Activated T-cell treated with anti-CD3 and anti-CD28 coated beads, Interleukin-2, amount 50 U/mL, for 48 hours (primary cell): ENCODE measurements at places on chromosomes 2 and 18.

DNA sequence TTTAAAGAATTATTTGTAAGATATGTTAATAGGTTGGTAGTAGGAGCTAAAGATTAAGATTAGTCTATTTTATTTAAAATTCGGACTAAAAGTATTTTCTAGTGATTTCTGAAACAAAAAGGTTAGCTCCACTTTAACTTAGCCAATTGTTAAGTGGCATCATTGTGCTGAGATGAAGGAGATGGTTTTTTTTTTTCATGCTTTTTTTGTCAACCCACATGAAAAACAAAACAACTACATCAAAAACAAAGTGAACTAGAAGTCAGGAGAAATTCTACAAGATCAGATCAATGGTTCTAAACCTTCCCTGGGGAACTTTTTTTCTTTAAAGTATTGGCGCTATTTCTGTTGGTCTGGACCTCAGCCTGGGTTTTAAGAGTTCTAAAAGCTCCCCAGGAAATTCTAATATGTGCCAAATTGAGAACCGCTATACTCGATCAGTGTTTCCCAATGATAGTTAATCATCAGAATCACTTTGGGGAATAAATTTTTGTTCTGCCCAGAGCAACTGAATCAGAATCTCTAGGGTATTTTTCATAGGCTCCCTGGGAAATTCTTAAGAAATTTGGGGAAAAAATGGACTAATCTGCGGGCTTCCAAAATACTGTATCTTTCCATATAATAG lies 2.3 kb downstream of the ZC3H6 start:
- DNase-seq = no peak

- DNase-seq = no peak
Observed at GRCh38 chr2:186714611-186715010, 20.8 kb downstream of the FAM171B start.

DNA sequence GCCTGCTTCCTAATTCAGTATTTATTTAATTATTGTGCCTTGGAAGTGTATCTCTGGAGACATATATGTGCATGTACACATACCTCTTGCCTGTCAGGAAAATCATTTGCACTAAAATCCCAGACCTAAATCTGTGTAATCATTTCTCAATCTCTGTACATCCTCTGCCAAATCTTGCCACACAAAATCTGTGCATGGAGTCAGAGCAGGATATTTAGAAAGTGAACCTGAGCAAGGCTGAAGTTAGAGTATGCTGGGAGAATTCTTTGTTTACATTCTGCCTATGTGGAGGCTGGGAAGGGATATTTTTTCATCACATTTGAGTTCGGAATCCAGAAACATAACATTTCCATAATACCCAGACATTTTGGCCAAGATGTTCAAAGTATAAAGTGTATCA lies 9.3 kb downstream of the XRCC5 start:
- no peak for DNase-seq

- no peak for DNase-seq
Observed at GRCh38 chr2:56811401-56811800, 627.6 kb downstream of the CCDC85A start.

DNA sequence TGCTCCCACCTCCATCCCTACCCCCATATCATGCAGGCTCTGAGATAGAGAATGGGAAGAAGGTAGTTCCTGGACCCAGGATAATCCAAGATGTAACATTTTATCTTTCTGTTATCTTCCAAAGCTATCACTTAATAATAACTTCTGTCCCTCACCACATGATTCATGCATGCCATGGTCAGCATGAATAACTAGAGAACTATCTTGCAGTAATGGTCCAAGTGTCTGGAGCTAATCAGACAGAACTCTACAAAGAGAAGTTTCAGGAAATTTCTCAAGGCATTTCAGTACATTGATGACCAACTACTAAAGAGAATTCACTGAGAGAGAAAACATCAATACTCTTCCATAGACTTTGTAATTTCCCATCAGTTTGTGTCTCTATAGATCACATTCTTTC lies 1469.7 kb upstream of the PIK3C3 start:
- no peak for DNase-seq

DNA sequence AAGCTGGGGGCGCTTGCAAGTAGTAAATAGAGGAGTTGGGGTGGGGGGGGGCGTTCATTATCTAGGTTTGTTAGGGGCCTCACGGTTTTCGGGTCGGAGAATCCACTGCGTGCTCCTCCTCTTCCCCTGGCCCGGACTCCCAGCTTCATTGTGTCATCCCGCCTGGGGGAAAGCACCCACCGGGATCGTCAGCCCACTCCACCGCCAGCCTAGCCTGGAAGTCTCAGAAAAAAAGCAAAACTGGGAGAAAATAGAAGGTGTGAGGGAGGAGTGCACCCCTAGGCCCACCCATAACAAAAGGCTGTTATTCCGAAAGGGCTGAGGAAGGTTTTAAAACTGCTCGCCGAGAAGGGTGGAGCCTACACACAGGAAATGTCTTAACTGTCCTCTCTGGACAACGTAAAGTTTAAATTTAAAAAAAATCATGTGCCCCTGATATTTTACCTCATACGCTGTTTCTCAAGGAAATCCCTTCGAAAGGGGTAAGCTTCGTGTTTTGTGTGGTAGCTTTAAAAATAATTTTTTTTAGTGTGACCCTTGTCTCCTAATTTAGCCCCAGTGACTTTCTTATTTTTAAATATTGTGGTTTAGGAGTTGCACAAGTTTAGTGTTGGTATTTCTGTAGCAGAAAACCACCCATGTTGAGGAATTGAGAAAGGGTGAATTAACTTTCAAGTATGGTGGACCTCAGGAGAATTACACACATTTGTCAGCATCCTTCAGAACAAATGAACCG lies 104.2 kb downstream of the SPTBN1 start:
- DNase-seq = peak; percentile 69

GRCh38 chr2:173410579-173410978 lies 55.9 kb downstream of the CDCA7 start:
- DNase-seq = no peak

GRCh38 chr18:45137087-45137419 lies 456.4 kb downstream of the SETBP1 start:
- DNase-seq = no peak

- DNase-seq = no peak
Observed at GRCh38 chr2:239142806-239143205, 258.0 kb downstream of the HDAC4 start.

- no peak for DNase-seq
Observed at GRCh38 chr2:127514485-127514884, 11.8 kb downstream of the IWS1 start.

DNA sequence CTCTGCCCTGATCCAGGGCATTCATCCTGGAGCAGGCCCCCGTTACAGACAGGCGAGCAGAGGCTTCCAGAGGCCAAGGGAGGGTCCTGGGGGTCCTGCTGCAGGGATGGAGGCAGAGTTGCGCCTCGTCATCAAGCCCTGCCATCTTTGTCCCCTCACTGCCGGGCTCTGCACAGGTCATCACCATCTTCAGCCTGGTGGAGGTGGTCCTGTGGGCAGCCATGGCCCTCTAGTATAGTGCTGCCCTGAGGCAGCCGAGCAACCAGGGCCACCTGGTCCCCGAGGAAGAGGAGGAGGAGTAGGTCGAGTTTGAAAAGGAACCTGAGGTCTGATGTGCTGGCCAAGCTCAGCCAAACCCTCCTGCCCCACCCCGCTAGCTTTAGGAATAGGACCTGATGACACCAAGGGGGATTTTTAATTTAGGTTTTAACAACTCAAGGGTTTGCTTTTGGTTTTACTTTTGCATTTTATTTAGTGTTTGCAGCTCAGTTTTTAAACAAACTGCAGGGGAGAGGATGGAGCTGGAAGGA lies 8.8 kb upstream of the ALPI start:
- DNase-seq = no peak

GRCh38 chr18:12750076-12750714 lies 47.4 kb downstream of the PSMG2 start:
- DNase-seq = peak; percentile 30

DNA sequence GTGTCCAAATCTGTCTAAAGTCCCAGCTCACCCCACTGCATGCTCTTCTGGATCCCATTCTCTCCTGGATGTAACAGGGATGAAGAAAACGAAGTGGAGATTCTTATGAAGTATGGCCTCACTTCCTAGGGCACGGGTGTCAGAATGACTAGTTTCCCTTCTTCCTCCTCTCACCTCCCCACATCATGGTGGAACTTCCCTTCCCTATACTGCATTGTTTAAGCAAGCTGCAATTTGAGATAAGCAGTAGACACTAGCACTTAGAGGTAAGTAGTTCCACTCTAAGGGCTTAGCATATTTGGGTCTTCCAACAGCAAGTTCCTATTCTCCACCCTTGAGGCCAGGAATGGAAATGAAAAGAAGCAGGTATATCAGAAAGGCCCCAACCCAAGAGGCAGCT lies 29.7 kb downstream of the SLC4A5 start:
- no peak for DNase-seq

- DNase-seq = no peak
Observed at GRCh38 chr2:124426625-124427024, 401.5 kb downstream of the CNTNAP5 start.

- DNase-seq = no peak
Observed at GRCh38 chr2:167388901-167389300, 500.6 kb downstream of the XIRP2 start.

DNA sequence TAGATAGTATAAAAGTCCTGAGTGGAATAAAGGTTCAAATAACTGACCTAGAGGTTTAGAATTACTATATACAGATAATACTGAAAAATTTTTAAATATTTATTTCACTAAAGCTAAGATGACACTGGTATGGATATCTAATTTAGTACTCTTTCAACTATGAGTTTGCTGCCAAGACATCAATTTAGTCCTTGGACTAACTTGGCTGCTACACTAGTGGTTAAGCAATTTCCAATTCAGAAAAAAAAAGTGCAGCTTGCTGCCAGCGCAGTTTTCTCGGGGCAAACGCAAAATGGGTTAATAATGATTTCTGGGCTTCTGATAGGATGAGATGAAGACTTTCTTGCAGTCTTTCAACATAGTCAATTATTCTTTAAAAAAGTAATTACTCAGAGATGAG lies 10.8 kb downstream of the BUB1 start:
- DNase-seq = no peak

- no peak for DNase-seq
Observed at GRCh38 chr2:19416083-19416482, 57.7 kb upstream of the OSR1 start.

DNA sequence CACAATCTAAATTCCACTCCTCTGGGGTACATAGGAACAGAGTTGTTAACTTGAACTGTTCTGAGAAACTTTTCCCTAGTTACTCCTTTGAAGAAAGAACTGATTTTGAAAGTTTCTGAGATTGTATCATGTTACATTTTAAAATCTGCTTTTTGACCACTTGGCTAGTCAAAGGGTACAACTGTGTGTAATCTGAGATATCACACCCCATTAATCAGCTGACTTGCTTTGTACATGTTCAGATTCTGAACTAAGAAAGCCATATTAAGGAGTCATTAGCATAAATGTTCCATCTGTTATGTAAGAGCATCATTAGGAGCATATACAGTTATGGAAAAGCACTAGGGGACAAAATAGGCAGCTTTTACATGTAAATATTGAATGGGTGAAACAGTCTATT lies 3.8 kb upstream of the WDR35 start:
- DNase-seq = no peak

DNA sequence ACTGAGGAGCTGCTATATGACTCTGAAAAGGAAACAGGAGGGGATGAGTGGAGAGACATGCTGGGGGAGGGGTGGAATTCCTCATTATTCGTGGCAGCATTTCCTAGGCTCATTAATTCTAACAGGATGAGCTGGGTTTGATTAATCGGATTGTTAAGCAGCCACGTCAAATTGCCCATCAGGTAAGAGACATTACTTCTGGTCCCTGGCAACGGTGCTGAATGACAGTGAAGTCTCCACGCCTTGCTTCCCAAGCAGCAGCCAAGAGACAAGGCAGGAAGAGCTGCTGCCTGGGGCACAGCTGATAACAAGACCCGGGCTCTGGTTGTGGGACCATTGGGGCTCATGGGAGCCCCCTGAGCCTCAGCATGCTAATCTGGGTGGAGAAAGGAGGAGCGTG lies 86.6 kb downstream of the MARCHF4 start:
- no peak for DNase-seq

DNA sequence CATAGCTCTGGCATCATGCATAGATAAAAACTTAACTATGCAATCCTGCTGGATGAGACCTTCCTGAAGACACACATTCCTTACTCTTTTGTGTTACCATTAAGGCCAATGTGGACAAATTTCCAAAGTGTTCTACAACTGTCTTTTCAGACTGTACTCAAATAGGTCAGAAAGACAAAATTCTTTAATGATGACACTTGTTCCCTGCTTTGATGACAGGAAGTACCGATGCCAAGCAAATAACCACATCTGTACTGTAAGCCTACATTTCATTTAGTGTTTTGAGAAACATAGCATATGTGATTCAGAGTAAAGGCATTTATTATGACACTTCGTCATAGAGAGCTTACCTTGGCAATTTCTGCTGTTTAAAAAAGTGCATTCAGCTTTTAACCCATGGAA lies 55.0 kb downstream of the PMAIP1 start:
- DNase-seq = no peak

GRCh38 chr2:222950638-222951285 lies 89.9 kb downstream of the ACSL3 start:
- no peak for DNase-seq

GRCh38 chr2:222698276-222698675 lies 26.8 kb downstream of the MOGAT1 start:
- no peak for DNase-seq

DNA sequence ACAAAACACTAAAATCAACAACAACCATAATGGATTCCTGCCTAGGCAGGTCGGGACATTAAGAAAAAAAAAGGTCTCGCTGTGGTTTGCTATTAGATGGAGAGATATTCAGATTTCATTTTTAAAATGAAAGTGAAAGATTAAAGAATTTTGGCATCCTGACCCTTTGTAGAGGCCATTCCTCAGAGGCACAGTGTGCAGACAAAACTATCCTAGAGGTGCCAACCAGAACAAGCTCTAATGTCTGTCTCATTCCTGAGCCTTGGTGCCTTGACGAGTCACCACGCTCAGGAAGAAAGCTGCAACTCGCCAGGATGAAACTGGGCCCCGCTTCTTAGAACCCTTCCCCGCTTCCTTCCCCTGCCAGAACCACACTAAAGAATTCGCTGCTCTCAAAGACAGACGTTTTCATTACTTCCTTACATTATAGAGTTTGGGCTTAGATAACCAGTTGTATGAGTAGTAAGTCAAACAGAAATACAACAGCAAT lies 156.0 kb downstream of the TGIF1 start:
- DNase-seq = no peak

- DNase-seq = no peak
Observed at GRCh38 chr2:57842531-57842930, 204.1 kb upstream of the VRK2 start.

DNA sequence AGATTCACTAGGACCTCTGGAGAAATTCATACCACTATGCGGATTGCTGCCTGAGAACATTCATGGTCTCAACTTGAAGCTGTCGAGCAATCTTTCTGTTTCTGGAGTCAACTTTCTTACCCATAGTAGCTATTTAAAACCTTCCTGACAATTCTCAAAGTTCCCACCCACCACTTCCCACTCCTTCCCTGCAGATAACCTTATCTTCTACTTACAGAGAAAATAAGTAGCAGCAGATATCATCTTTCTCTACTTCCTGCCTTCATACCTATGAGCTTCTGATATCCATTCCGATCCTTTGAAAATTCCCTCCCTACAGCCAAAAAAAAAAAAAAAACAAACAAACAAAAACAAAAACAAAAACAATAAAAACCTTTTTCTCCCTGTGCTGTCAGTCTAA lies 81.2 kb upstream of the CYRIA start:
- DNase-seq = no peak

GRCh38 chr2:45826884-45827635 lies 175.6 kb downstream of the PRKCE start:
- DNase-seq = no peak

- DNase-seq = peak; percentile 28
Observed at GRCh38 chr2:114661971-114662939, 219.8 kb downstream of the DPP10 start.
